ENCODE measurements at places on chromosomes 6 and 20.

- DNase-seq: no peak
These were observed 15.1 kb downstream of the RMND1 start for GRCh38 chr6:151436802-151437201.

- no peak for DNase-seq
These were observed 48.3 kb downstream of the ADGRF1 start for GRCh38 chr6:46993846-46994245.

GRCh38 chr6:35199866-35200265 is 13.9 kb upstream of the SCUBE3 start:
- DNase-seq: no peak

GRCh38 chr6:45265246-45265645 is 62.9 kb upstream of the RUNX2 start:
- DNase-seq: no peak

GRCh38 chr6:87212596-87212995 is 57.2 kb downstream of the ZNF292 start:
- no peak for DNase-seq

GRCh38 chr20:6180531-6180930 is 57.7 kb upstream of the FERMT1 start:
- no peak for DNase-seq

DNA sequence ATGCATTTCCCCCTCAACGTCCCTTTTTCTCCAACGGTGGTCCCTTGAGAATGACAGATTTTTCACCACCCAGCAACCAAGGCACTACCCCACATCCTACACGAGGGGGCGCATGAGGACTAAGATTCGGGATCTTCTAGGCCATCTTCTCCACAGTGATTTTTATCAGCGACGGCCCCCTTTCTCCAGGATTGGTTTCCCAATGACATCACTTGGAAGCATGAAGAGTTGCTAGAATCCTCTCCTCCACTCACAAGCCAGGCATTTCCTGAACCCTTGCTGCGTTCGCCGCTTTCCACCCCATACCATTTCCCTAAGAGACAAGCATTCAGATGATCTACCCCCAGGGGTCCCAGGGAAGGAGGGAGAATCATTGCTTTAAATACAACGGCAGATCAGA is 252.0 kb downstream of the HIVEP2 start:
- DNase-seq: peak; percentile 87

DNA sequence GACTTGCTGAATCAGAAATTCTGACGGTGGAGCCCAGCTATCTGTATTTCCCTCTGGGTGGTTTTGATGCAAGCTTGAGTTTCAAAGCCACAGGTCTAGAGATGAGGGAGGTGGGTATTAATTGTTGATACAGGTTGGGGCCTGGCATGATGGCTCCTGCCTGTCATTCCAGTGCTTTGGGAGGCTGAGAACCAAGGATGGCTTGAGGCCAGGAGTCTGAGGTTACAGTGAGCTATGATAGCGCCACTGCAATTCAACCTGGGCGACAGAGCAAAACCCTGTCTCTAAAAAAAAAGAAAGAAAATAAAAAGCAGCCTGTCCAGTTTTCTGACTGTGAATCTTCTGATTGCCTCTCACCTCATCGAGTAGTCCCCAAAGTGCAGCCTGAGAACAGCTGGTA is 184.8 kb upstream of the SASH1 start:
- DNase-seq: no peak

GRCh38 chr6:96899019-96899418 is 1.3 kb upstream of the NDUFAF4 start:
- no peak for DNase-seq

DNA sequence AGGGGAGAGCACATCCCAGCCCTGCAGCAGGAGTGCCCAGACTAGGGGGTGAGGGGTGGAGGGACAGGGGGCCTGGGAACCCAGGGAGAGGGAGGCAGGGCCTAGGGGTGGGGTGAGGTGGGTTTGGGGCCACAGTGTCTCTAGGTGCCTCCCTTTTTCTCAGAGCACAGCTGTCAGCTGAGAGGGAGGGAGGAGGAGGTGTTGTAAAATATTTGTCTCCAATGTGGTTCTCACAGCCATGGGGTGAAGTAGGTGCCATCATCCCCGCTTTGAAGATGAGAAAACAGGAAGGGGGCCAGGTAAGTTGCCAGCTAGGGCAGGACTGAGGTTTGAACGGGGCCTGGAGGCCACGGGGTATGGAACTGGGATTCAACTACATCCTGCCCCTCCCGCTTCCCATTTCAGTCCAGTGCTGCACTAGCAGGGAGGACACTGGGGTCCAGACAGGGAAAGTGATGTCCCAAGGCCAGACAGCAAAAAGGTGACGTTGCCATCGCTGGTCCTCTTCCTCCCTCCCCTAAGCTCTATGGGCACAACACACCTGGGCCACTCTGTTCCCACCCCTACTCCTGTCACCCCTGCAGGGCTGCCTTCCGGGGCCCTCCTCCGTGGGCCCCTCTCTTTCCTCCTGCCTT is 20.3 kb downstream of the PACSIN1 start:
- no peak for DNase-seq

DNA sequence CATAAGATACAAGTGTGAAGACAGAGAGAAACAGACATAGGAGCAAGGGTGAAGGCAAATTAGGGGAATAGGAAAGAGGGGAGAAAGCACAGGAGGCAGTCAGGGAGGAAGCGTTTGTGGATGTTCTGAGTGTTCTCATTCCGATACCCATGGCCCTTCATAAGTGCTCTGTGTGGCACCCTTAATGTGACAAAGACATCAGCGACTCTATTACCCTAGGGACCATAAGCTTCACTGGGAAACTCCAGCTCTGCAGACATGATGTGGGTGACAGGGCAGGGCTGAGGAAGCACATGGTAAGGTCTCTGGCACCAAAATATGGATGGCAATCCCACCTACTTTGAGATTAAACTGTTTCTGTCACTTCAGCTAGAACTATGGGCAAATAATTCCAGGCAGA is 33.0 kb downstream of the F13A1 start:
- no peak for DNase-seq

GRCh38 chr6:49540614-49541013 is 9.9 kb upstream of the C6orf141 start:
- no peak for DNase-seq

- DNase-seq: no peak
These were observed 124.9 kb downstream of the TIAM2 start for GRCh38 chr6:155120034-155120433.

DNA sequence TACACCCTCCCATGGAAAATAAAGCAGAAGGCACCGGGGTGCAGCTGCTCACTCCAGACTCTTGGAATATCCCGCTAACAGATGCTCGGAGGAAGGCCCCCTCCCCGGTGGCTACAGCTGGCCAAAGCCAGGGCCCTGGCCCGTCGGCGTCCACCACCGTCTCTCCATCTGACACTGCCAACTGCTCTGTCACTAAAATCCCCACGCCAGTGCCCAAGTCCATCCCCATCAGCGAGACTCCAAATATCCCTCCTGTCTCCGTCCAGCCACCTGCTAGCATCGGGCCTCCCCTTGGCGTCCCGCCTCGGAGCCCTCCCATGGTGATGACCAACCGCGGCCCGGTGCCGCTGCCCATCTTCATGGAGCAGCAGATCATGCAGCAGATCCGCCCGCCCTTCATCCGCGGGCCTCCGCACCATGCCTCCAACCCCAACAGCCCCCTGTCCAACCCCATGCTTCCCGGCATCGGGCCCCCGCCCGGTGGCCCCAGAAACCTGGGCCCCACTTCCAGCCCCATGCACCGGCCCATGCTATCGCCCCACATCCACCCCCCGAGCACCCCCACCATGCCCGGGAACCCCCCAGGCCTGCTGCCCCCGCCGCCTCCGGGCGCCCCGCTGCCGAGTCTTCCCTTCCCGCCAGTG is 143.9 kb downstream of the SOBP start:
- DNase-seq: peak; percentile 77

- DNase-seq: no peak
These were observed 8.5 kb downstream of the TMEM242 start for GRCh38 chr6:157314705-157315321.

GRCh38 chr6:71621918-71622519 is 264.3 kb upstream of the RIMS1 start:
- no peak for DNase-seq

- DNase-seq: no peak
These were observed 31.5 kb downstream of the PPP1R16B start for GRCh38 chr20:38836991-38837390.

- DNase-seq: no peak
These were observed 30.8 kb downstream of the KDM1B start for GRCh38 chr6:18186033-18186432.

GRCh38 chr20:16641511-16642023 is 68.3 kb upstream of the KIF16B start:
- no peak for DNase-seq

DNA sequence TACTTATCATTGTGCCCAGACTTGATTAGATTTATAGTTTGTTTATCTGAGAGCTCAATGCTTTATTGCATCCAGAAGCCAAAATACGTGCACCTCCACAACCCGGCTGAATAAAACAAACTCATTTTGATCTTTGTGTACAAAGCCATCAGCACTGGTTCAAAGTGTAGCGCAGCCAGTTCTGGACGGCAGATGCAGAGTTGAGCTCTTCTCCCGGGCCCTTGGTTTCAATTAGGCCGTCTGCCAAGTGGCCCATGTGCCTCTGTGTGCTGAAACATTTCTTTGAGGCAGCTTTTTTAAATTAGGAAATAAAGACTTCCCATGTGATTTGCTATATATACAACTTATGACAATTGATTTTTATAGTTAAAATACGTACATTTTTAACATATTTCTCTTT is 96.2 kb upstream of the RSPO3 start:
- DNase-seq: peak; percentile 50

- DNase-seq: no peak
These were observed 180.7 kb upstream of the PRSS16 start for GRCh38 chr6:27066802-27067201.

- no peak for DNase-seq
These were observed 34.5 kb upstream of the MRGBP start for GRCh38 chr20:62761759-62762131.

DNA sequence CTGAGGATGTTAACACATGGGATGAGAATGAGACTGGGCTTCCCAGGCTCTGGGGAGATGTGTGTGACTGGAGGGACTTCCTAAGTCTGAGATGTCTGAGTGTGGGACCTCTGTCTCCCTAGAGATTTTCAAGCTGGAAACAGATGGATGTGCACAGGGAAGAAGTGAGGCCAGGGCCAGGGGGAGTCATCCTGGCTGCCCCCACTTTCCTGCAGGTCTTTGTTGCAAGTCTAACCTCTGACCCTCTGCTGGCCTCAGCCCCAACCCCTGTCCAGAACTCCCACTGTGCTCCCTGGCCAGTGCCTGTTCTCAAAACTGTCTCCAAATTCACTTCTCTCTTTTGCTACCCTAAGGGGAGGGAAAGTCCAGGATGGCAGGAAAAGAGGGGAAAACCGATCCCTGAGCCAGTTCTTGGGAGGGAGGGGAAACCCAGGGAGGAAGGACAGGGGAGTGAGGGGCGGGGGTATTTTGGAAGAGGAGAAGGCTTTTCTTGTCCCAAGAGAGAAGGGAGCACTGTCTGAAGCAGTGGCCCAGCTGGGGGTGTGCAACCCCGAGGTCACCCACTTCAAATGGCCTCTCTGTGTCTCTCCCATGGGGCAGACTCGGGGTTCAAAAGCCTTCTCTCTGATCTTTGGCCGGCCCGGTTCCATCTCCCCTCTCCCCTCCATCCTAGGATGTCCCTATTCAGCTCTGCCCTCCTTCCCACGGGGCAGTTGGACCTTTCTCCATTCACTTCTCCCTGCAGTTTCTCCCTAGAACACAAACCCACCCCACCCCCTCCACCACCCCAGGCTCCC is 3.1 kb downstream of the PPP1R18 start:
- DNase-seq: no peak

DNA sequence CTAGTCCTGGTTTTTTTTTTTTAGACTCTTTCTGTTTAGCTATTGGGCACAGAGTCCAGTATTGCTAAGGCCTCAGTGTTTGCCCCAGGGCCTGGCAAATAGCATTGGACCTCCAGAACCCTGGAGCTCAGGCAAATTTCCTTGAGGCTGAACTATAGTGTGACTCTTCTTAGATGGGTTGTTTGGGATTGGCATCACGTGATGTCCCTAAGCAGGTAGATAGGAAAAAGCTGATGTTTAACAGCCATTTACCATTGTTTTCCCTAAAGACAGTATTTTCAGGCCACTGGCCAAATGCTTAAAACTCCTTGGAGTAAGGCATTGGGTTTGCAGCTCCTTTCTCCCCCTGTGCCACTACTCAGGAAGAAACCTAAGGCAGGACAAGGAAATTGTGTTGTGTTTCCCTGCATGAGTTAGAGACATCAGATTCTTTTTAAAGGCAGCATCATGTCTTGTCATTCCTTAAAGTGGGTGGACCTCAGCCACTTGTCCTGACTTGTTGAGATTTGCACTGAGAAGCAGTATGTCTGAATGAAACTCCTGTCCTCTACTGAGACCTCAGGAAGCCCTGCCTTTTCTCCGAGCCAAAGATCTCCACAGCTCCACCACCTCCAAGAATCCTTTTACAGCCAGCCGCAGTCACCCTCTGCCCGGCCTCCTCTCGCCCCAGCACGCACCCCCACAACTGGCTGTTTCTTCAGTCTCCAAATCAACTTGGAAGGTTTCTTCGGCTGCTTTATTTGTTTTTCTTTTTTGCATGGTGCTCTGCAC is 46.2 kb upstream of the RNF144B start:
- DNase-seq: no peak

- DNase-seq: no peak
These were observed 158.1 kb upstream of the PROKR2 start for GRCh38 chr20:5474646-5475550.

DNA sequence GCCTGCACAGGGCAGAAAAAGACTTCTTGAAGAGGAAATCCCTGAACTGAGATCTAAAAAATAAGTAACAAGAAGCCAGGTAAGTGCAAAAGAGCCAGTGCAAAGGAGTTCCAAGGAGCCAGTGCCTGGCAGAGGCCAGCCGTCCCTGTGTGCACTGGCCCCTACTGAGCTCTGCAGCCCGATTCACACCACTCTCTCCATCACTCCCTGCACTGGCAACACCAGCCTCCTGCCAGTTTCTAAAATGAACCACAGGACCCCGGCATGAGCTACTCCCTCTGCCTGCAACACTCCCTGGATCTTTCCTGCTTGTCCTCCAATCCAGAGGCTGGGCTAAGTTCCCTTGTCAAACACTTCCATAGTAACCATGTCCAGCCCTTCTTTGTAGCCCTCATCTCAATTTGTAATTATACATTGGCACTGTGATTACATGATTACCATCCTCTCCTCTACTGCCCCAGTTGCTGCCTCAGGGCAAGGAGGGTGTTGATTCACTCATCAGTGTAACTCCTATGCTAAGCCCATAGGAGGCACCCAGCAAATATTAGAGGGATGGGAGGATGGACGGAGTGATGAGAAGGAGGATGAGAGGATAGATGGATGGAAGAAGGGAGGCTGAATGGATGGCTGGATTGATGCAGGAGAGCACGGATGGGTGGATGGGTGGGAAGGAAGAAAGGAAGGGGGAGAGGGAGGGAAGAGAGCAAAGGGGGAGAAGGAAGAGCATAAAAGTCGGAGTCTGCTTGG is 49.3 kb downstream of the SIRPA start:
- DNase-seq: no peak

All from femur (tissue), 1 donor.